ENCODE measurements at places on chromosomes 1 and 21. TPM values are rescaled to one million over a fixed set of nuclear protein-coding genes. Genes with fewer than 3 reads are reported as not detected.
A peak's percentile ranks its signal among the peaks of the same experiment; 100 is the strongest.

OR2T11 gene
- not detected for total RNA-seq

PADI2 gene
- total RNA-seq = 0.08 TPM

CFHR2 gene
- not detected for total RNA-seq

SZRD1 gene
- 147 TPM for total RNA-seq

DNA sequence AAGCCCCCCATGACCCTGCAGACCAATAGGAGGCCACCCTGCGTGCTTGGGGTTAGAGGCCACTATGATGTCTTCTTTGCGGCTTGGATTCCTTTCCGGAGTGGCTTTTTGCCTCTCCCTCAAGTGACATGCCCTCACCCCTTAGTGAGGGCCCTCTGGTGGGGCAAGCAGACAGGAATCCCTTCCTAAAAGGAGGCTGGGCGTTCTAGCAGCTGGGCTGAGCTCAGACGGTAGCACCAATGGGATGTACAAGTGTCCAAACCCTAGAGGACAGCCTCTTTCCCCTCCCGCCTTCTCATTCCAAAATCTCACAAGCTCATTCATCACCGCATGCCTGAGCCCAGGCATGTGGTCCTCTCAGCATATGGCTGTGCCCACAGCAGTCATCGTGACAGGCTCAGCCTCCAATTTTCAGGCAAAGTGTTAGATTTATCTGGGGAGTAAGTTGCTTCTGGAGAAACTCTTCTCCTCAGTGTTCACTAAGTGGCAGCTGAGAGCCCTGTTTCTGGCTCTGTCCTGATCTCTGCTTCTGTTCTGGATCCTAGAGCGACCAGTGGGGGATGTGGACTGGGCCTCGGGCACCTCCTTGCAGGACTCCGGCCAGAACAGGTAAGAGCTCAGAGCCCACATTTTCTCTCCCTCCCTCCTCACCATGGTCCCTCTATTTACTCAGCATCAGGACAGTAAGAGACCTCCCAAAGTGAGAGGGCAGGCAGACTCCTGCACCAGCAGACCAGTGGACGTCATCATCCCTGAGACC is 4.8 kb downstream of the KIAA1614 start:
- peaks cover 19% of the 10 kb centered on the region for H3K27me3 ChIP-seq
- no peak for DNase-seq
- H3K4me1 ChIP-seq = peaks cover 5% of the 10 kb centered on the region
- H3K36me3 ChIP-seq = no peaks in the 10 kb centered on the region
- H3K4me3 ChIP-seq = no peak overlapping the region

- H3K27ac ChIP-seq = no peak overlapping the region
- DNase-seq = no peak
- H3K4me3 ChIP-seq = no peak overlapping the region
- peaks cover 11% of the 10 kb centered on the region for H3K4me1 ChIP-seq
- H3K36me3 ChIP-seq = peaks cover 16% of the 10 kb centered on the region
Measured at GRCh38 chr1:15423355-15424077, 13.8 kb downstream of the EFHD2 start.

- no peaks in the 10 kb centered on the region for H3K36me3 ChIP-seq
- H3K4me1 ChIP-seq = peaks cover 14% of the 10 kb centered on the region
- DNase-seq = peak; percentile 75
- H3K27ac ChIP-seq = peak overlapping the region; percentile 43
- H3K27me3 ChIP-seq = no peaks in the 10 kb centered on the region
Measured at GRCh38 chr1:167059045-167059808, 30.9 kb downstream of the GPA33 start.

GRCh38 chr1:244874974-244875579 is 10.7 kb upstream of the HNRNPU start:
- H3K27ac ChIP-seq = no peak overlapping the region
- H3K4me3 ChIP-seq = no peak overlapping the region
- H3K36me3 ChIP-seq = no peaks in the 10 kb centered on the region

DNA sequence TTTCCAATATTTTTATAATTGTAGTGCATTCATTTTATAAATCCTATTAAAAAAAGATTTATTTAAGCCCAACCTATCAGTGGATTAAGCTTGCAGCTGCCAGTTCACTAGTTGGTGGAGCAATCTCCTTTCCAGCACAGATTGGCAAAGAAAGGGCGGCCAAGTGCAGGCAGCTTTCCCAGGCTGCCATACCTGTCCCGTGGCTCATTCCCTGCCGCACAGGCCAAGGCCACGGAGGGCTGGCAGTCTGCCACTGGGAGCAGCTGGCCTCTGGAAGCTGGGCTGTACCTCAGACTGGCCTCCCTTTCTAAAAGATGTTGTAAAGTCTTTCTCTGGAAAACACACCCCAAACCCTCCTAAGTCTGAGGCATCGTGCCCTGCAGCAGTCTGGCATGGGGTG is 74.2 kb downstream of the SIM2 start:
- DNase-seq = no peak
- H3K4me1 ChIP-seq = no peaks in the 10 kb centered on the region
- H3K27me3 ChIP-seq = no peaks in the 10 kb centered on the region
- H3K4me3 ChIP-seq = no peak overlapping the region
- no peak overlapping the region for H3K27ac ChIP-seq

DNA sequence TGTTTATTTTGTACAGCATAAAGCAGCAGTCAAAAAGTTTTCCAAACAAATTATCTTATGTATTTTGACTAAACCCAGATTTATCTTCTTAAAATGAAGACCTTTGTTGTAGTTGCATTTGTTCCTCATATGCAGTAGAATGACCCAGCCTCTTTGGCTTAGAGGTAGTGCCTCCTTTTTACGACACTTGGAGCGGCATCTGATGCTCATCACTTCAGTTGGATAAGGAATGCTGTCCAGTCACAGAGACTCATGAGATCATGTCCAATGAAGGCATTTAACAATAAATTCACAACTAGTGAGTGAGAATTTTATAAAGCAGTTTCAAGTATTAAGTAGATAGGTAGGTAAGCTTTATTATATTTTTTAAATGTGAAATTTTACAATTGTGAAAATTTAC is 35.2 kb downstream of the PTPRC start:
- DNase-seq = no peak
- peak overlapping the region; percentile 49 for H3K27ac ChIP-seq
- H3K27me3 ChIP-seq = no peaks in the 10 kb centered on the region
- peak overlapping the region; percentile 65 for H3K4me3 ChIP-seq
- peaks cover 77% of the 10 kb centered on the region for H3K4me1 ChIP-seq
- peaks cover 42% of the 10 kb centered on the region for H3K36me3 ChIP-seq

DNA sequence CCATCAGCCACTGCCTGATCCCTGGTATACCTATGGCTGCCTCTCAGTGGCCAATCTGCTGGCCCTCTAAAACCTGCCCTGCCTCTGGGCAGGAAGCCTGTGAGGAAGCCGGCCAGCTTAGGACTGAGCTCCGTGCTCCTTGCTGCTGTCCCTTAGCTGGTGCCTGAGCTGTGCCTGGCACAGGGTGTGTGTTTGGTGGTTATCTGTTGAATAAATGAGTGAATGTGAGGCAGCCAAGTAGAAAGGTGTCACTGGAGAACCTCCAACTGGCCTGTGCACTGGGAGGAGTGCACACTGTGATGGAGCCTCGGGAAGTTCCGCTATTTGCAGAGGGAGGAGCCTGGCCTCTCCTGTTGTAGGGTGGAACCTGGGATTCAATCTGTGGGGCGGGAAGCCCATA is 63.4 kb upstream of the STUM start:
- H3K27me3 ChIP-seq = peaks cover 36% of the 10 kb centered on the region
- H3K4me1 ChIP-seq = no peaks in the 10 kb centered on the region
- H3K4me3 ChIP-seq = no peak overlapping the region
- H3K36me3 ChIP-seq = no peaks in the 10 kb centered on the region
- DNase-seq = no peak

- peaks cover 13% of the 10 kb centered on the region for H3K36me3 ChIP-seq
- peak overlapping the region; percentile 97 for H3K27ac ChIP-seq
- no peaks in the 10 kb centered on the region for H3K27me3 ChIP-seq
Measured at GRCh38 chr1:230977761-230978490, 735 bp downstream of the TTC13 start.

- peaks cover 32% of the 10 kb centered on the region for H3K36me3 ChIP-seq
- no peaks in the 10 kb centered on the region for H3K27me3 ChIP-seq
- H3K4me1 ChIP-seq = peaks cover 31% of the 10 kb centered on the region
- H3K4me3 ChIP-seq = peak within 1 kb of the TSS; percentile 100
Measured at GRCh38 chr1:110674337-110675059, at the start of gene KCNA3. Gene KCNA3 (minus strand): TSS chr1:110674940. CDS start chr1:110674809, 131 bp downstream.

- no peaks in the 10 kb centered on the region for H3K27me3 ChIP-seq
- DNase-seq = no peak
- H3K4me3 ChIP-seq = no peak overlapping the region
- H3K36me3 ChIP-seq = peaks cover 28% of the 10 kb centered on the region
- H3K4me1 ChIP-seq = no peaks in the 10 kb centered on the region
Measured at GRCh38 chr1:85629532-85629920, 49.0 kb downstream of the CCN1 start.

DNA sequence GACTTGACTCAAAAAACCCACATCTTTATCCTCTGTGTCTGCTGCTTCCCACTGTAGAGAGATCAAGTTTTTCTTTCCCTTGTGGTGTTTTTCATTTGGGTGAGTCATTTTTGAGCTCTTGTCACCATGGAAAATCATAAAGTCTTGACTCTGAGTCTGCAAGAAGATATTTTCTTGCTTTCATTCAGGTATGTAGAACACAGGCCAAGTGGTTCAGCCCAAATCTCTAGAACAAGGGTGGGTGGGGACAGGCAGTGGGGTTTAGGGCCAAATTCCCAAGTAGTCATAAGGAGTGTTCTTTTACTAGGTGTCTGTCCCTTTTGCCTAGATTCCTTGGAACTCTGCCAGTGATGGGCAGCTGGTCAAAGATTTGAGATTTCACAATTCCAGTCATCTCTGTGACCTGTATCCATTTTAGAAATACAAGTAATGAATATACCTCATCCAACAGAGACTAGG is 21.5 kb upstream of the ARHGAP29 start:
- H3K36me3 ChIP-seq = no peaks in the 10 kb centered on the region
- no peak overlapping the region for H3K4me3 ChIP-seq
- DNase-seq = no peak
- H3K27ac ChIP-seq = no peak overlapping the region
- H3K27me3 ChIP-seq = peaks cover 19% of the 10 kb centered on the region

DNA sequence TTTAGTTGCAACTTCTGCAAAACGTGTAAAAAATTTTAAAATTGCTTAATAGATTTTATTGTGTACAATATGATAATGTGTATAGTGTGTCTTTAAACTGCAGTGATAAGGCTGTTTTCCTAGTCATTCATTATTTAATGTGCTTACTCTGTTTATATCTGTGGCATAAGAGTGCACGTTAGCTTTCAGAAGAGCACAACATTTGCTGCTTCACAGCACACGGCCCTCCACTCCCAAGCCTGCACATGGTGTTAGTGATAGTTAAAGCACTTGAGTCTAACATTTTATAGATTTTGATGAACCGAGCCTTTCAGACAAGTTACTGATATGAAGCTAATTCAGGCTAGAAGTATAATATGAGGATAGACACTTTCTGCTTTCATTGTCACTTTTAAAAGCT is 120.6 kb downstream of the ADGRL2 start:
- no peaks in the 10 kb centered on the region for H3K27me3 ChIP-seq

All from activated naive CD8-positive, alpha-beta T cell treated with anti-CD3 and anti-CD28 coated beads, Interleukin-2, amount 10 ng/mL, durations not matched to agents 7 days and 5 days (primary cell).